ENCODE measurements at places on chromosomes 13 and 19.

GRCh38 chr19:5686647-5687359 lies 3.3 kb upstream of the RPL36 start:
- DNase-seq: peak; percentile 100

GRCh38 chr13:46663206-46664037 lies 110.5 kb downstream of the LRCH1 start:
- no peak for DNase-seq

DNA sequence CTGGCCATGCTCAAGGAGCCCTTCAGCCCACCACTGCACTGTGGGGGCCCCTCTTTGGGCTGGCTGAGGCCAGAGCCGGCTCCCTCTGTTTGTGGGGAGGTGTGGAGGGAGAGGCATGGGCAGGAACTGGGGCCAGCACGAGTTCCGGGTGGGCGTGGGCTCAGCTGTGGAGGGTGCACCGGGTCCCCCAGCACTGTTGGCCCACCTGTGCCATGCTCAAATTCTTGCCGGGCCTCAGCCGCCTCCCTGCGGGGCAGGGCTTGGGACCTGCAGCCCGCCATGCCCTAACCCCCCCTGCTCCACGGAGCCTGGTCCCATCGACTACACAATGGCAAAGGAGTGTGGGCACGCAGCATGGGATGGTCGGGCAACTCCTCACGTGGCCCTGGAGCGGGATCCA lies 38.8 kb upstream of the TNFRSF19 start:
- no peak for DNase-seq

DNA sequence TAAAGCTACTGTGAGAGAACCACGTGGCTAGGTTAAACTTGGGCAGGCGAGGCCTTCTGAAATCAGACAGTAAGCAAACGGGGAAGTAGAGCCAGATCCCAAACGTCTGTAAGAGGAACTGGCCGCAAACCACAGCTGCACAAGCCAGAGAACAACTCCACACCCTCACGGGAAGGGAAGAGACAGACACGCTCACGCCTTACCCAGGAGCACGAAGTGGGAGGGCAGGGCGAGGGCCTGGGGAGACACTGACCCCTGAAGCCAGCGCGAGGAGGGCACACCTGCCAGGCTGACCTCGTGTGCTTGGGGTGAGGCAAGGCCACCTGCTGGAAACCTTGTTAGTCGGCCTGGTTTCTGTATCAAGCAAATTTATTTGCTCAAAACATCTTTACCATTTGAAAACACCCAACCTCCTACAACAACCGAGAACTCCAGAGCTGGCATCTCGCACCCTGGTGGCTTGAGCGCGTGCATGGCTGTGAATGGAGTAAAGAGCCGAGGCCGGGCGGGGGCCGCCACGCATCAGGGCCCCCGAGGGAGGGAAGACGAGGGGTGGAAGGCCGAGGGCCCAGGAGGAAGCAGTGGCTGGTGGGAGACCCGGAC lies 7.3 kb downstream of the POLR2E start:
- no peak for DNase-seq

DNA sequence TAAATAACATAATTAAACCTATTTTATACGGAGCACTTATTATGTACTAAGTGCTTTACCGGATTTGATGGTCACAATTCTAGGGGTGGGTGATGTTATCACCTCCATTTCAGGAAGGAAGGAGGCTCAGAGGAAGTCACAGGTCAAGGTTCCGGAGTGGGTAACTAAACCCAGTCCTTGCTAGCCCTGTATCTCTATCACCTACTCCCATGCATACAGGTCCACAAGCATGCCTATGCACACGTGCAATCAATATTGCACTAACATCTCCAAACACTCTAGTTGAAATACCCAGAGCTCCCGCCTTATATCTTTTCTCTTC lies 17.8 kb upstream of the FOSB start:
- DNase-seq: peak; percentile 69

GRCh38 chr13:77329911-77330584 lies 3.2 kb upstream of the MYCBP2 start:
- DNase-seq: no peak

- DNase-seq: no peak
These were observed 87.5 kb downstream of the ZMYM2 start for GRCh38 chr13:20045950-20046548.

DNA sequence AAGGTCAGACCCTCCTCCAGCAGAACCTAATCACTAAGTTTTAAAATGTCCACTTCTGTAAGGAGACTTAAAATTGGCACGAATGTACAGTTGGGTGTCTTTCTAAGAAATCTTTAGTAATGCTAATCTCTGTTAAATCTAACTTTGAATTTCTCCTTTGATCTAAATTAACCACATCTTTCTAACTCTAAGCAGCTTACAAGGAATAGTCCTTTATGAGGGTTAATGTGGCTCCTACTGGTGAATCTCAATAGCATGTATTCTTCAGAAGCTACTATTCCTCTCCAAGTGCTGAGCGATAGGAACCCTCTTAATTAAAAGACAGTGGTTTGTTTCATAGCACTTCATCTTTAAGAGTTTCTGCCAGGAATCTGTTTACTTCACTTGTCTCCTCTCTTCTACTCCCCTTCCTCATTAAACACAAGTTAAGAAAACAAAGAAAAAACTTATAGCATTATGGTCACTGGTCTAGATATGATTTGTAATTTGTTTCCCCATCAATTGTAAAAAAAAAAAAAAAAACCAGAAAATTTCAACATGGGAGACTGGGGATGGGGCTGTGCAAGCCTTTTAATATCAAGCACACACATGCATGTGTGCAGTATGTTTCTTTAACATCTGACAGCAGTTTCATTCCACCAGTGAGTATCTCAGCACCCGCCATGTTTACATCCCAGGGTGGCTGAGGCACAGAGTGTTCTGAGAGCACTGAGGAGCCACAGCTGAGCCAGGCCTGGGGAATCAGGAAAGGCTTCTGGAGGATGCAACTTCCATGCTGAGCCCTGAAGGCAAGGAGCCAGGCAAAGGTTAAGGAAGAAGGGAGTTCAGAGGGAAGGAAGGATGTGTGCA lies 57.7 kb downstream of the ATP7B start:
- no peak for DNase-seq

- DNase-seq: peak; percentile 32
These were observed 9.8 kb downstream of the SIGLEC10 start for GRCh38 chr19:51407511-51408131.

DNA sequence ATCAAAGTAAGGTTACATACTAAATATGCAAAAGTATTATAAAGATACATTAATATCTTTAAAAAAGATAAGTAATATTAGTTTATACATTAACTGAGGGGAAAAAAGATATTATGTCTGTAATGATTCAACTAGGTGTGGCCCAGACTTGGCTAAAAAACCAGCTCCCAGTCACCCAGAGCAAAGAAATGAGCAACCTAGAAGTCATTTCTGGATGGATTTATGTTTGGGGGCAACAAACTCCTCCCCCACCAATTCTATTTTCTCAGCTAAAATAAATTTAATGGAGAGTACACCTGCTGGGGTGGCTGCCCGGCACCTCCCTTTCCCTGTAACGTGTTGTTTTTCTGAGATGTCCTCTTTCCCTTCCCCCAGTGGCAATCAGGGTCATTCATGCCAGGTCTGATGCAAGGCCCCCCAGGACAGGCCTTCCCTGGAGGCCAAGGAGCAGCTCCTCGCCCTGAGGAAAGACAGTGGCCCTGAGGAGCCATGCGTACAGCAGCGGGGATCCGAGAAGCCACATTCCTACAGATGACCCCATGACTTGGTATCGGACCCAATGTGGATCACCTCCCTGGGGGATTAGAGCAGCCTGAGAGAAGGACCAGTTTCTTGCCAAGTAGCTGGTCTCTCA lies 78.6 kb upstream of the DOCK9 start:
- no peak for DNase-seq

- no peak for DNase-seq
These were observed 123.5 kb downstream of the RXFP2 start for GRCh38 chr13:31862828-31863227.

DNA sequence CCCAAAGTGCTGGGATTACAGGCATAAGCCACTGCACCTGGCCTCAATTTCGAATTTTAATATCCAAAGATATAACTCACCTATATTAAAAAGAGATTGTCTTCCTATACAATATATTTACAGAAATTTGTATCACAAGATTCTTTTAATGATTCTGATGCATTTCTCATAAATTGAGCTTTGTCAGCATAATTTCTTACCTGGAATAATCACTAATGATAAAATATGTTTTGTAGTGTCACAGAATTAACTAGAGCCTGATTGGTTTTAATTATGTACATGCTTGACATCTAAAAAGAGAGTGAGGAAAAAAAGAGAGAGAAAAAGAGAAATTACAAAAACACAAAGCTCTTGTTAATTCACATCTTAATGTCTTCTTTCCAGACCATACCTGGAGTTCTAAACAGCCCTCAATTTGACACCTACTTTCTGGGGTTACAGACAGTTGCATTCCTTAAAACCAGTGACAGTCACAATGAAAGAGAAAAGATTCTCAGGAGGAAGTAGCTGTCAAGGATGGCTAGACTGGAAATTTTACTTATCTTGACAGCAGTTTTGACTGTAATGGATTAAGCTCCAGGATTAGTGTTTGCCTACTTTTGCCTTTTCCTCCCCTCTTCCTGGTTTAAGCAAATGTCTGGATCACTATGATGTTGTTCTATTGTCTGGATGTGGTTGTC lies 214.4 kb downstream of the SPRY2 start:
- DNase-seq: no peak

GRCh38 chr19:55426042-55426441 lies 17.1 kb downstream of the SHISA7 start:
- DNase-seq: no peak

DNA sequence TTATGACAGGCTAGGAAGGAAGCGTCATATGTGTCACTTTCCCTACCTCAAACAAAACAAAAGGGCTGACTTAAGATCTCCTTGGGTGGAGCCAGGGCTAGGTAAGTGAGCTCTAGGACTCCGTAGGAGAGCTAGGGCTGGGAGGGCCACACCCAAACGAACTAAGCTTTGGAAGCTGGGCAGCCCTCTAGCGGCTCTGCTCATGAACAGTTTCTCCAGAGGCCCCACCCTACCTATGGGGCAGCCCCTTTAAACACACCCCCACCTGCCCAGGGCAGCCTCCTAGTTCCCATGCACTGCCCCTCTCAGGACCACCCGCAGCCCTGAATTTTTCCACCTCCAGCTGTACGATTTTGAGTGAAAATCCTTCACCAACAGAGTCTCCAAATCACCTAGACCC lies 3.5 kb downstream of the PEG3 start:
- no peak for DNase-seq

DNA sequence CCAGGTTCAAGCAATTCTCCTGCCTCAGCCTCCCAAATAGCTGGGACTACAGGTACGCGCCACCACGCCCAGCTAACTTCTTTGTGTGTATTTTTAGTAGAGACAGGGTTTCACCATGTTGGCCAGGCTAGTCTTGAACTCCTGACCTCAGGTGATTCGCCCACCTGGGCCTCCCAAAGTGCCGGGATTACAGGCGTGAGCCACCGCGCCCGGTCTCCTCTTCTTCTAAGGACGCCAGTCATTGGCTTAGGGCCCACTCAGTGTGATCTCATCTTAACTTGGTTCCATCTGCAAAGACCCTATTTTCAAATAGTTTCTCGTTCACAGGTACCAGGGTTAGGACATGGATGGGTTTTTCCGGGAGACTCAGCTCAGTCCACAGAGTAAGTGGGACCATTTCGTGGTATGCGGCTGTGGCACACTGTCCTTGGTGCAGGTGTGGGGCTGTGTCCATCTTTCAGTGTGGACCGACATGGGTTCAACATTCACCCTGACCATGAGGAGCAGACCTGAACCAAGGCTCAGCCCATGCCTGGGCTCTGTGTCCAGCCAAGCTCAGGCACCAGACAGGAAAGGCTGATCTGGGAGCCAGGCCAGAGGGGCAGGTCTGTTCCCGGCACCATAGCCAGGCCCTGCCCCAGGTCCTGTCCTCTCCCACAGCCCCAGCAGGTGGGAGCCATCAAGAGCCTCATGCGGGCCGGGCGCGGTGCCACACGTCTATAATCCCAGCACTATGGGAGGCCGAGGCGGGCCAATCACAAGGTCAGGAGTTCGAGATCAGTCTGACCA lies 2.8 kb upstream of the MKNK2 start:
- DNase-seq: no peak

GRCh38 chr19:13212759-13213330 lies 62.6 kb downstream of the IER2 start:
- peak; percentile 85 for DNase-seq

GRCh38 chr13:30031488-30031887 lies 181.1 kb upstream of the UBL3 start:
- DNase-seq: no peak

- DNase-seq: no peak
These were observed 8.0 kb downstream of the RXFP2 start for GRCh38 chr13:31747291-31747690.

- DNase-seq: no peak
These were observed 9.1 kb downstream of the UBE2L5 start for GRCh38 chr13:30431269-30431940.

GRCh38 chr13:27654059-27654458 lies 32.4 kb downstream of the POLR1D start:
- no peak for DNase-seq

DNA sequence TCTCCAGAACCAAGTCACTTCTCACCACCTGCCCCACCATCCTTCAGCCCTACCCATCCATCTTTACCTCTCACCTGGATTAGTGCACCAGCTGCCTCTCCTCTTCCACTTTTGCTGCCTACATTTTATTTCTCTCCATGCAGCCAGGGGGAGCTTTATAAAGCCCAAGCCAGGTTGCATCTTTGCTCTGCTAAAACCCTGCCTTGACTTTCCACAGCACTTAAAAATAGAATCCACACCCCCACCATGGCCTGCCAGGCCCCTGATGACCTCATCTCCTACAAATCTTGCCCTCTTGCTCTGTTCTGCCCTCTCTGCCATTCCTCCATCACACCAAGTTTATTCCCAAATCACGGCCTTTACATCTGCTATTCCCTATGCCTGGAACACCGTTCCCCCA lies 1.8 kb downstream of the HOOK2 start:
- no peak for DNase-seq

DNA sequence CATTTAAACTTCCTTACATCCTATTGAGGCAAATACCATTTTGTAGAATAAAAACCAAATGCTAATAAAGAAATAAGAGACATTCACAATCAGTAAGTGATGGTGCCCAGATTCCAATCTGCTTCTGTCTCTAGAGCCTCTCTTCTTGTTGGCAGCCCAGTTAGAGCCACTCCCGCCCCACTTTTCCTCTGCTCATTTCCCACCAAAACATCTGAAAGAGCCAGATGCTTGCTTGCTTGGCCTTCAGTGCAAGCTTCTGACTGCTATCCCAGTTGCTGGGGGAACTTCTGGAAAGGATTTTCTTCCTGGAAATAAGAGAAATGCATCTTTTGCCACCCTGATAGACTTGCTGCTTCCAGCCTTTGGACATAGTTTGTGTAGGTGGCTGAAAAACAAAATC lies 12.9 kb downstream of the FRY start:
- DNase-seq: no peak

DNA sequence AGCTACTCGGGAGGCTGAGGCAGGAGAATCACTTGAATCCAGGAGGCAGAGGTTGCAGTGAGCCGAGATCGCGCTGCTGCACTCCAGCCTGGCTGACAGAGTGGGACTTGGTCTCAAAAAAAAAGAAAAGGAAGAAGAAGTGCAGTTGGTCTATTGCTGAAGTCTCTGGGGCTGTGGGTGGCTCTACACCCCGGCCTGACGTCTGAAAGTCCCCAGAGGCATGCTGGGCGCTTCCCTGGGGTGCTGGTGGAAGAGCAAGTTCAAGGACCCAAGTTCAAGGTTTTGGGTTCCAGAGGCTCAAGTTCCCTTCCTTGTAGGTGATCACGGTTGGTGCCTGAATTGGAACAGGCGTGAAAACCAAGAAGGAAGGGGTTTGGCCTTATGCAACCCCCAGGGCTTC lies 3.8 kb downstream of the HCN2 start:
- DNase-seq: no peak

GRCh38 chr19:5313307-5313706 lies 27.3 kb downstream of the PTPRS start:
- DNase-seq: no peak

Data from activated CD4-positive, alpha-beta T cell treated with anti-CD3 and anti-CD28 coated beads, Interleukin-2, Interleukin-6, amounts not matched to agents 100 ng/mL and 50 ng/mL, durations not matched to agents 16 hours and 8 hours (primary cell).